Esophagus muscularis mucosa (tissue), 4 donors: ENCODE measurements at places on chromosomes 13 and 19. TPM values are rescaled to one million over a fixed set of nuclear protein-coding genes. Genes with fewer than 3 reads are reported as not detected.

DNA sequence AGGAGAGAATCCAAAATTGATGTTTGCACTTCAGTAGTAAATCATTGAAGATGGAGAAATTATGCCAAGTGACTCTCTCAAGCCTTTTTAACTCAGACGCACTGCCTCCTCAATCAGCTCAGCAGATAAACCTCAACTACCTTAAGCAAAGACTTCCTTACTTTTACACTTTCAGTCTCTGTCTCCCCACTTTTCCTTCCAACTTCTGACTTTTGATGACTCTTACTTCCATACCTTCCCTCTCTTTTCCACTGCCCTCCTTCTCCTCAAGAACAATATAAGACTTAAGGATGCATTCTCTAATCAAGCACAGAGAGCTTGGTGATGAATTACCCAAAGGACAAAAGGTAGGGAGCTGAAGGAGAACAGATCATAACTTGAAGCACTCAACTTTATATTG is 4.8 kb upstream of the DACH1 start:
- DNase-seq, result no peak
- peaks cover 10% of the 10 kb centered on the region for H3K27me3 ChIP-seq
- H3K4me1 ChIP-seq, result peaks cover 8% of the 10 kb centered on the region
- H3K27ac ChIP-seq, result no peak overlapping the region
- no peaks in the 10 kb centered on the region for H3K36me3 ChIP-seq

- H3K27me3 ChIP-seq, result peaks cover 78% of the 10 kb centered on the region
- H3K36me3 ChIP-seq, result no peaks in the 10 kb centered on the region
- H3K27ac ChIP-seq, result no peak overlapping the region
Observed at GRCh38 chr19:10424011-10424637, 3.8 kb downstream of the PDE4A start.

DNA sequence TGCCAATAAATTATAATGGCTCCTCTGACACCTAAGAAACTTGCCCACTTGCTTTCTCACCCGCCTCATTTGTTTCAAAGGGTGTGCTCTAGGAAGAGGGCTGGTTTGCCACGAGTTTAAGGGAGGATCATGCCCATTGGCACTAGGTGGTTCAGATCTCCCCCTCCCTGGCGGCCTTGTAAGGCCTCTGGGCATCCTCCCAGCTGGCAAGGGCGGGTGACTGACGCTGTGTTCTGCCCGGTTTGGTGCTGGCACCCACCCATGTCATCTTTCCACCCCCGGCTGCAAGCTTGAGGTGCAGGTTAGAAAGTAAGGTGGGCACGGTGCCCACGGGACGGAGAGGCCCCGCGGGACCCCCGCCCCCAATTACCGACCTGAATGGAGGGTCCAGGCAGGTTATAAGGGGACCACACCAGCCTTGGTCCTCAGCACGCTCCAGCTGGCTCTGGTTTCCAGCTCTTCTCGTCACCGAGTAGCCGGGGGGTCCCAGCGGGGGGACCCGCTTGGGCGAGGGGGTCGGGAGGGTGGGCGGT is 90.4 kb downstream of the PTPRS start:
- H3K4me1 ChIP-seq, result peaks cover 20% of the 10 kb centered on the region
- DNase-seq, result no peak
- no peak overlapping the region for H3K27ac ChIP-seq
- H3K36me3 ChIP-seq, result peaks cover 44% of the 10 kb centered on the region
- no peak overlapping the region for H3K4me3 ChIP-seq

RSPH6A gene
- not detected for total RNA-seq

DNA sequence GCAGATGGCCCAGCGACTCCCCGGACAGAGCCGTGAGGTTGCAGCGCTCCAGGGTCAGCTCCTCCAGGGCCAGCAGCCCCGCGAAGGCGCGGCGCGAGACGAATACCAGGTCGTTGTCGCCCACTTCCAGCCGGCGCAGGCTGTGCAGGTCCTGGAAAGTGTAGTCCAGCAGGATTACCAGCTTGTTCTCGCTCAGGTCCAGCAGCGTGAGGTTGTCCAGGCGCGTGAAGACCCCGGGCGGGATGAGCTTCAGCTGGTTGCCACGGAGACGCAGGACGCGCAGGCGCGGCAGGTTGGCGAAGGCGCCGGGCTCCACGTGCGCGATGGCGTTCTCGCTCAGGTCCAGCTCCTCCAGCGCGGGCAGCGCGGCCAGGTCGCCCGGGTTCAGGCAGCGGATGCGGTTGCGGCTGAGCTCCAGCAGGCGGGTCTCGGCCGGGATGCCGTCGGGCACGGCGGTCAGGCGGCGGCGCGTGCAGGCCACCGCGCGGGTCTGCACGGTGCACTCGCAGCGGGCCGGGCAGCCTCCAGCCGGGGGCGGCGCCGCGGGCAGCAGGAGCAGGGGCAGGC is 9.3 kb upstream of the PEAK3 start:
- peaks cover 66% of the 10 kb centered on the region for H3K27me3 ChIP-seq
- H3K4me1 ChIP-seq, result peaks cover 44% of the 10 kb centered on the region
- no peaks in the 10 kb centered on the region for H3K36me3 ChIP-seq
- no peak for DNase-seq
- peak overlapping the region; percentile 43 for H3K4me3 ChIP-seq

GRCh38 chr13:20126541-20127261 is 34.2 kb downstream of the GJA3 start:
- H3K36me3 ChIP-seq, result no peaks in the 10 kb centered on the region
- H3K27ac ChIP-seq, result peak overlapping the region; percentile 89
- no peak overlapping the region for H3K4me3 ChIP-seq
- no peaks in the 10 kb centered on the region for H3K27me3 ChIP-seq
- peaks cover 38% of the 10 kb centered on the region for H3K4me1 ChIP-seq

ARID3A gene
- total RNA-seq, result 3.5 TPM

ZNF780A gene
- total RNA-seq, result 10.6 TPM

FSD1 gene
- not detected for total RNA-seq

DNA sequence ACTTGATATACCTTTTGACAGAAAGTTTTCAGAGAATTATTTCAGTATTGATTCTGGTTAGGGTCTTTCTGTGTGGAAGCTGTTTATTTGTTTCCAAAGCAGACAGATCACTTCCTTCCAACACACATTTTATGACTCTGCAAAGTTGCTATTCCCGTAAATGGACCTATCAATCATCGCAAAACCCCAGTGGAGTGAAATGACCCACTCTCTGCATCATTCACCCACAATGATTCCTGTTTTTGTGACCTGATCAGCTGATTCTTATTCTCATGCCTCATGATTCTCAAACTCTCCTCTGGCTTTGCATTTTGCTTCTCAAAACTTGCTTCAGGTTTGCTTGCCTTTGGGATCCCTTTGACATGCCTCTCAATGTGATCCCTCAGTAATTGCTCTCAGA is 453.7 kb downstream of the PCDH17 start:
- DNase-seq, result no peak
- no peaks in the 10 kb centered on the region for H3K36me3 ChIP-seq
- H3K27me3 ChIP-seq, result no peaks in the 10 kb centered on the region
- H3K27ac ChIP-seq, result no peak overlapping the region
- no peak overlapping the region for H3K4me3 ChIP-seq

- peak overlapping the region; percentile 69 for H3K4me3 ChIP-seq
- no peaks in the 10 kb centered on the region for H3K27me3 ChIP-seq
- H3K27ac ChIP-seq, result peak overlapping the region; percentile 88
- no peaks in the 10 kb centered on the region for H3K36me3 ChIP-seq
- H3K4me1 ChIP-seq, result peaks cover 65% of the 10 kb centered on the region
Observed at GRCh38 chr19:48624067-48624594, 4.8 kb downstream of the SPHK2 start.

- peaks cover 26% of the 10 kb centered on the region for H3K36me3 ChIP-seq
- peak overlapping the region; percentile 91 for H3K27ac ChIP-seq
- no peaks in the 10 kb centered on the region for H3K27me3 ChIP-seq
- peak overlapping the region; percentile 67 for H3K4me3 ChIP-seq
- no peak for DNase-seq
- peaks cover 42% of the 10 kb centered on the region for H3K4me1 ChIP-seq
Observed at GRCh38 chr19:46718157-46718933, 1.4 kb upstream of the PRKD2 start.

CAMSAP3 gene
- total RNA-seq, result 0.42 TPM

GRCh38 chr19:57712222-57712621 is 3.2 kb upstream of the ZNF154 start:
- DNase-seq, result no peak
- peaks cover 7% of the 10 kb centered on the region for H3K36me3 ChIP-seq

DNA sequence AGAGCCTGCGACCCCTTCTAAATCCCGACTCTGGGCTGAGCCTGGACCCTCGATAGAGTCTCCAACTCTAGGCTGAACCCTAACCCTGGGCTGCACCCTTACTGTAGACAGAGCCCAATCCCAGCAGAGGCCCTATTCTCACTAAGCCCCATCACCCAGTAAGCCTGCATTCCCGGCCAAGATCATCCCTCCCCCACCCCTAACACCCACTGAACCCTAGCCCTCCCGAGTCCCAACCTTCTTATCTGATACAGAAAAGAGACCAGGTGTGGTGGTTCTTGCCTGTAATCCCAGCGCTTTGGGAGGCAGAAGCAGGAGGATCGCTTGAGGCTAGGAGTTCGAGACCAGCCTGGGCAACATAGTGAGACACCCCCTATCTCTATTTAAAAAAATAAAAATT is 2.6 kb upstream of the TNFAIP8L1 start:
- no peak for DNase-seq
- H3K4me1 ChIP-seq, result peaks cover 27% of the 10 kb centered on the region
- H3K27ac ChIP-seq, result no peak overlapping the region
- H3K4me3 ChIP-seq, result peak overlapping the region; percentile 55
- peaks cover 8% of the 10 kb centered on the region for H3K27me3 ChIP-seq

ODAD3 gene
- not detected for total RNA-seq

DNA sequence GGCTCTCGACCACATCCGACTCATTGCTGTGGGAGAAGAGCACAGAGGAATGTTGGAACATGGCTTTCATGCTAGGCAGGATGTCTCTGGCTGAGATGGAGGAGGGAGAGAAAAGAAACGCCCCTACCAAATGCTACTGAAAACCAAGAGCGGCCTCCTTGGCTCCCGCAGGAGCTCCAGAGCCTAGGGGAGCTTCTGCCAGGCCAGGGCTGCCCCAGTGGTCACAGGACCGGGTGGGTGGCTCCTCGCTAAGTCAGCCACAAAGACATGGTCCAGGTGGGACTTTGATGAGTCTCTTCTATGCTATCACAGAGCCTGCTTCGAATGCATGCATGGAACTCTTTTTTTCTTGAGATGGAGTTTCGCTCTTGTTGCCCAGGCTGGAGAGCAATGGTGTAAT is 6.7 kb downstream of the LONP1 start:
- no peak overlapping the region for H3K27ac ChIP-seq
- H3K36me3 ChIP-seq, result peaks cover 40% of the 10 kb centered on the region
- no peak overlapping the region for H3K4me3 ChIP-seq
- no peaks in the 10 kb centered on the region for H3K27me3 ChIP-seq
- DNase-seq, result no peak

GRCh38 chr13:96314974-96315373 is 225.1 kb downstream of the HS6ST3 start:
- H3K36me3 ChIP-seq, result no peaks in the 10 kb centered on the region
- no peaks in the 10 kb centered on the region for H3K27me3 ChIP-seq
- no peak for DNase-seq
- H3K4me3 ChIP-seq, result no peak overlapping the region
- H3K4me1 ChIP-seq, result no peaks in the 10 kb centered on the region

- peak overlapping the region; percentile 99 for H3K4me3 ChIP-seq
- peak overlapping the region; percentile 93 for H3K27ac ChIP-seq
- peaks cover 49% of the 10 kb centered on the region for H3K36me3 ChIP-seq
- no peak for DNase-seq
Observed at GRCh38 chr19:3983936-3984583, 1.2 kb downstream of the EEF2 start.

ZNF497 gene
- total RNA-seq, result 0.99 TPM

DNA sequence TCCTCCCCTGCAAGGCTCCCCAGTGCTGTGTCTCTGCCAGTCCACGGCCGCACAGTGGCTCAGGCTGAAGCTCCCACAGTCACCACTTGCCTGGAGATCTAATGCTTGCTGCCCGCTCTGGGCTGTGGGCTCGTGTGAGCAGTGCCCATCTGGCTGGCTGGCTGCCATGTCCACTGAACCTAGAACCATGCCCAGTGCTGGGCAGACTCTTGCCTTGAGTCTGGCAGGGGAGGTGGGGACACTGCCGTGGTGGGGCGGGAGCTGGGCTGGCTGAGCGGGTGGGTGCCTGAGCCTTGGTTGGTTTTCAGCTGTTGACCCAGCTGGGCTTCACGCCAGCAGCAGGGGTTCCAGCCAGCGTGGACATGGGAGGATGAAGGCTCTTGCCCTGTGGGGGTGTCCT is 52.3 kb downstream of the CRTC1 start:
- DNase-seq, result no peak
- no peaks in the 10 kb centered on the region for H3K36me3 ChIP-seq
- peaks cover 12% of the 10 kb centered on the region for H3K4me1 ChIP-seq
- no peaks in the 10 kb centered on the region for H3K27me3 ChIP-seq

- no peak overlapping the region for H3K4me3 ChIP-seq
- no peak for DNase-seq
- no peaks in the 10 kb centered on the region for H3K36me3 ChIP-seq
- H3K27me3 ChIP-seq, result no peaks in the 10 kb centered on the region
- peaks cover 6% of the 10 kb centered on the region for H3K4me1 ChIP-seq
Observed at GRCh38 chr13:42597505-42597904, 23.6 kb downstream of the TNFSF11 start.
